ENCODE measurements at places on chromosomes 7 and 10. TPM values are rescaled to one million over a fixed set of nuclear protein-coding genes. Genes with fewer than 3 reads are reported as not detected.

DNA sequence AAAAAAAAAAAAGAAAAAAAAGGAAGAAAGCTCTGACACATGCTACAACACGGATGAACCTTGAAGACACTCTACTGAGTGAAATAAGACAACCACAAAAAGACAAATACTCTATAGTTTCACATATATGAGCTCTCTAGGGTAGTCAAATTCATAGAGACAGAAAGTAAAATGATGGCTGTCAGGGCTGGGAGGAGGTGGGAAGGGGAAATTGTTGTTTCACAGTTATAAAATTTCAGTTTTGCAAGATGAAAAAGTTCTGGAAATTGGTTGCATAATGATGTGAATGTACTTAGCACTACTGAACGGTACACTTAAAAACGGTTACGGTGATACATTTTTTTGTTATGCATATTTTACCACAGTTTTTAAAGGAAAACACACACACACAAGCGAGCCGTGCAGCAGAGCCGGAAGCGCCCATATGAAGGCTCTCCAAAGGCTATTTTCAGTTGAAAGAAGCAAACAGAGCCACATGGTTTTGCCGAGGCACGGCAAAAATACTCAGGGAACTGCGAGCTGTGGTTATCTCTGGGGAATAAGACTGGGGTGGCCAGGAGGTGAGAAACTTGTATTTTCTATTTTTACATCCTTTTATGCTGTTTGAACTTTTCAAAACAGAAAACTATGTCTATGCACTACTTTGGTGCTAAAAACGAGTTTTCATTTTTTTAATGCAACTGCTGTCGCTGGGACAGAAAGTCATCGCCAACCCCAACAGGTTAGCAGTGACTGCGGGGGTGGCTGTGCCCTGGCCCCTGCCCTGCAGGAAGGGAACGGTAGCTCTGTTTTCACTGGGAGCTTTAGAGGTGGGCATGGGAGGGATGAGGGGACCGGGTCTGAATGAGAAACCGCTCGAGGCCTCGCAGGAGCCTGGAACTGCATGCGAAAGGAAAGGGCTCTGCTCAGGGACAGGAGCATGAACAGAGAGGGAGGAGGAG lies 132.9 kb downstream of the OAT start:
- no peak for DNase-seq

GRCh38 chr7:5754981-5755599 lies 26.4 kb downstream of the RNF216 start:
- no peak for DNase-seq

DNA sequence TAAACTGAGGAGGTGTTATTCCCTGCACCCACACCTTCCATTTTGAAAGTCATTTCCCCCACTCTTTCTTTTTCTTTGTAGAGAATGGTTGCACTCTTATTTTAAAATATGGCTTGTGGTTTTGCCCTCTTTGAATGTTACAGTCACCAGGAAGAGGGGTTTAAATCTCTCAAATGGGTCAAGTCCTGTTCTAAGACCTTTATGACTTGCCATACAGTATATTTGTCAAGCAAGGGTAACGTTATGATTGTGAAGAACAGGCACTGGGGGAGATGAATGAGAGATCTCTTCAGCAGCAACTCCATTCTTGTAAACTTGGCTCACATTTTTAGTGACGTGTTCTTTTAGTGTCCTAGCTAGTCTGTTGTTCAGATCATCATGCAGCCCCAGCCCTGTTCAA lies 634.7 kb downstream of the KCNMA1 start:
- DNase-seq, result no peak

DNA sequence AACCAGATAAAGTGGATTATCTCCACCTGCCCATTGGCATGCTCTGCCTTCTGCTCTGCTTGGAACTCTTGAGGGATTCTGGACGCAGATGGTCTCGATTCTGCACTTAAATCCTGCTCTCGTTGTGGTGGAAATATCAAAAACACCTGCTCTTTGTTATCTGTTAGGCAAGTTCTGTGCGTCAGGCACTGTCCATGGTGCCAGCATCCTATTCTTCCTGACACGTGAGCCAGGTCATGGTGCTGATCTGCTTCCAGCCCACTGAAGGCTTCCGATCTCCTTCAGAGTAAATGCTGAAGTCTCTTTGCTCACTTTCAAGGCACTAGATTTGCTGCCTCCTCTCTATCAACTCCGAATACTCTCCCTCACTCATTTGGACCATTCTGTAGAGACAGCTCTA lies 505.6 kb downstream of the HTR7 start:
- no peak for DNase-seq

- no peak for DNase-seq
Observed at GRCh38 chr10:105973902-105974301, 1190.6 kb downstream of the SORCS1 start.

Gene MAP3K8
- 4.9 TPM for total RNA-seq

Gene IGFBP1
- total RNA-seq, result not detected

Gene AKR1E2
- 74.2 TPM for total RNA-seq

All from frontal cortex (tissue), 4 donors.